GM18507 (cell line): ENCODE measurements at places on chromosomes 7 and 10.

DNA sequence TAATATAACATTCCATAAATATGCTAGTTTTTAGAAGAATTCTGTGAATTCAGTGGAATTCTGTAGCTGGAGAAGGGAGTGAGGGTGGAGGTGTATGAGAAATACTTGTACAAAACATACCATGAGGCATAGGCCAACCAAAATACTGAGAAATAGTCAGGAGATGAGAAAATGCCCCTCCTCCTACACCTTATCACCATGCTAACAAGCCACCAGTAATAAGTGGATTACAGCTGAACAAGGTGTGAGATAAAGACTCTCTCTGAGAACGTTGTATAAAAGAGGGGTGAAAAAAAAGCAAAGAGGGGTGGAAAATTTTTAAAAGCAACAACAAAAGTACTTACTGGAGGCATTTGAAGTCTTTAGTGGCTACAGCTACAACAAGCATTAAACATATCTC lies 90.4 kb upstream of the IGFBP3 start:
- no peak for DNase-seq

DNA sequence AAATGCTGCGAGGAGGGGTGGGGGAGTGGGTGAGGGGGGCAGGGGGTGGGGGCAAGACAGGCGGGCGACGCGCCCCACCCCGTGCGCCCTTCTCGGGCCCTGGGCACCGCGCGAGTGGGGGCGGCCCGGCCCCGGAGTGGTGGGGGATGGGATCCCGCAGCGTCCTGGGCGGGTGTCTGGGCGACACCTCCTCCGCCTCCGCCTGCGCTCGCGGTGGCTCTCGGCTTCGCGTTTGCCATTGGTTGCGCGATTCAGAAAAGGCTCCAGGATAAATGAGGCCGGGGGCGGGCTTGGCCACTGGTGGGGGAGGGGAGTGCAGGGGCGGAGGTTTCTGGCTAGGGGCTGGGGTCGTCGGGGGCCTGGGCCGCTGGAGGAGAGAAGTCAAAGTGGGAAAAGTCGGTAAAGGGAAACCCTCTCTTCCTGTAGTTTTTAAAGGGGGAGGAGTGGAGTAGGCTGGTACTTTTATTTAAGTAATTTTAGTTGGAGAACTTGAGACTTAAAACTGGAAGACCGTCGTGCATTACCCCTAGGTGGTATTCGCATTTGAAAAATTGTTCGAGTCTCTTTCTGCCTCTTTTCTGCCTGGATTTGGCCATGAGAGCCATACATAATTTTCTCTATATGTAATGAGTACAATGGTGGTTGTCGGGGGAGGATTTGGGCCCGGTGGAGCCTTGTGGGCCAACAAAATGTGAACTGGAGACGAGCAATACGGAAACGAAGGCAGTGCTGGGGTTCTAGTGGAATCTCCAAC lies 992 bp upstream of the IGF2BP3 start:
- no peak for DNase-seq

- no peak for DNase-seq
Observed at GRCh38 chr10:124417895-124418725, 613 bp downstream of the OAT start.

DNA sequence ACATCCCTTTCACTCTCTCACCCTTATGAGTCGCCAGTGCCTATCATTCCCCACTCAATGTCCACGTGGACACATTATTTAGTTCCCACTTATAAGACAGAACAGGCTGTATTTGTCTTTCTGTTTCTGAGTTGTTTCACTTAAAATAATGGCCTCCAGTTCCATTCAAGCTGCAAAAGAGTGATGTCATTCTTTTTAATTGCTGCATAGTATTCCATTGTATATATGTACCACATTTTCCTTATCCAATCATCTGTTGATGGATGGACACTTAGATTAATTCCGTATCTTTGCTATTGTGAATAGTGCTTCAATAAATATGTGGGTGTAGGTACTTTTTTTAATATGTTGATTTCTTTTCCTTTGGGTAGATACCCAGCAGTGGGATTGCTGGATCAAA lies 79.1 kb downstream of the ZNF365 start:
- no peak for DNase-seq

- DNase-seq = no peak
Observed at GRCh38 chr10:63767138-63767801, 246.1 kb downstream of the REEP3 start.

- DNase-seq = no peak
Observed at GRCh38 chr7:130486954-130487436, 4.9 kb upstream of the MEST start.

DNA sequence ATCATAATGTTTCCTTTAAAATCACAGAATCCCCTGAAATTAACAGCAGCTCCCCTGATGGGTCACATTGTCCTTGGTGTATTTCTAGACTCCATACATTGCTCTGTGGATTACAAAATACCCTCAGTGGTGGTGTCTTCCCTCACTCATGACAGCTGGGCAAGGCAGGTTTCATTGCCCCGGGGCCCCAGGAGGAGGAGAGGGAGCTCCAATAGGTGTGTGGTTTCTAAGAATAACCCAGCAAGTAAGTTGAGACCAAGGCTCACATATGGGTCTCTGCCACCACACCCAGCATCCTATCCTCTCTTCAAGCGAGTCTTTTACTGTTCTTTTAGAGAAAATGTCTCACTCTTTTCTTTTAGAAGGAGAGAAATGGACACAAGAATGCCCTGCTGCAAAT lies 63.6 kb downstream of the PKD1L1 start:
- no peak for DNase-seq

GRCh38 chr10:24901686-24902399 lies 50.6 kb downstream of the PRTFDC1 start:
- DNase-seq = no peak

DNA sequence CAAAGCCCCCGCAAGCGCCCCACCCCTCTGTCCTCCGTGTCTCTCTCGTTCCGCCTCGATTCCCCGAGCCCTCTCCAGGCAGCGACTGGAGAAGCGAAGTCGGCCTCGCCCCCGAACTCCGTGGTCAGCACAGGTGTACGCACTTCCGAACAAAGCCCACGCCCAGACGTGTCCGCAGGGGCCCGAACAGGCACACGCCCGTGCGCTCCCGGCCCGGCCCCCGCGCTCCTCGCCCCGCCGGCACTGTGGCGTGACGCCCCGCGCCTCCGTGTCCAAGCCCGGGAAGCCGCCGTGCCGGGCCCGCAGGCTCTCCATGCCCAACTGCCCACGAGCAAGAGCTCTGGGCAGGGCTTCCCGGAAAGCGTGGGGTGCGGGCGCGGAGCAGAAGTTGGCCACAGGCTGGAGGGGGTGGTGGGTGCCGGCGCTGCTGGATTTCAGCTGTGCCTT lies 662 bp downstream of the NRCAM start:
- no peak for DNase-seq

DNA sequence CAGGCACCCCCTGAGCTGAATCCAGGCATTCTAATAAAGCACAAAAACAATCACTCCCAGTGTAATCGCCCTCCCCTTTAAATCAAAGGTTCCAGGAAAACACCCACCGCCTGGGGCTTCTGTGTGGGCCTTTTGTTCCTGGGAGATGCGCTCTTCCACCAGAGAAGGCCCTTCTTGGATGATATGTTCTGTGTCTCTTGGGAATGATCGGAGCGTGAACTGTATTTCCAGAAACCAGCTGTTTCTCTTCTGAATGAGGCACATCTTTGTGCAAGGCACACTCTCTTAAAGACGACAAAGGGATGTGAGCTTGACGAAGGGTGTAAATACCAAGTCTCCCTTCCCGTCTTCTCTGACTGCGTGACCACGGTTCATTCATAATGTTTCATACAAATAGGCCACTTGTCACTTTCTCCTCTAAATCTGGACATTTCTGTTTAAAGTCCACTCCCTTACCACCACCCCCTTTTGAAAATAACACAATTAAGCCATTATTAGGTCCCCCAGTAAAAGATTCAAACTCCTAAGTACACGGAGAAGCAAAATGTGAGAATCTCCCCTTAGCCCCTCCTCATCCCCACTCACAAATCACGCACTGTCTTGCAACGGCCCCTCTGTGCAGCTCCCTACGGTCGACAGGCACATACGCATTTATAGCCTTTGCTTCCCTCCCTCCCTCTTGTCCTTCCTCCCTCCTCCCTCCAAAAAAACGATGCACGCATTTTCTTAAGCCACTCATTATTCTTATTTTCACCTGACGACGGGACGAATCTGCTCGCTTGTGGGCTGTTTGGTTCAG lies 45.6 kb upstream of the ENO4 start:
- no peak for DNase-seq

DNA sequence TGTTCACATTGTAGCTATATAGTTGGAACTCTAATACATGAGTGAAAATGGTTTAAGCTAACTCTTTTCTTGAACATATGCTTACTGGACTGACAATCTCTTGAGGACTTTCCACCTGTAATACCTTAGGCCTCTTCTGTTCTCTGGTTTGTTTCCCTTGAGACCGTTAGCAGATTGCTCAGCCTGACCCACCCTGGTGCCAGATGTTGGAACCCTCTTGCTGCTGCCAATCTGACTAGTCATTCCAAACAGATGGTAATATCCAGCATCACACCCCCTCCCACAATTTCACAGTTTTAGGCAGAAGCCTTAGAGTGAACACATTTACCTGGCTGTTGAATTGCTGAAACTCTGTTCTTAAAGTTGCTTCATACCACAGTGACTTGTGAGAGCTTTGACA lies 18.7 kb downstream of the CALD1 start:
- DNase-seq = no peak

DNA sequence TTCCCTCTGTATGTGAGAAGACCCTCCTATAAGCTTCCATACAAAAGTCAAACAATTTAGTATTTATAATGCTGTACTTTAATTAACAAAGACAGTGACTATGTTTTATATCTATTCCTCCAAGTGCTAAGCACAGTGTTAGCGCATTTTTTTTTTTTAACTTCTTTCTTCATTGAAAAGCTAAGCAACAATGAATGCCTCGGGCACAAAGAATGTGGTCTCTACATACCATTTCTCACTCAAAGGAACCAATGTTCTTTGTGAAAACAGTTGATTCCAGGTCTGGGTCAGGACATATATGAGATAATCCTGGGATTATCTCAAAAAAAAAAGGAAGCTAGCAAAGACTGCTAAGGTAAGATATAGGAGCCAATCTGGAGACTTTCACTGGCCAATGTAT lies 26.2 kb upstream of the REEP3 start:
- DNase-seq = no peak

- DNase-seq = no peak
Observed at GRCh38 chr7:84077336-84077735, 117.3 kb downstream of the SEMA3A start.

DNA sequence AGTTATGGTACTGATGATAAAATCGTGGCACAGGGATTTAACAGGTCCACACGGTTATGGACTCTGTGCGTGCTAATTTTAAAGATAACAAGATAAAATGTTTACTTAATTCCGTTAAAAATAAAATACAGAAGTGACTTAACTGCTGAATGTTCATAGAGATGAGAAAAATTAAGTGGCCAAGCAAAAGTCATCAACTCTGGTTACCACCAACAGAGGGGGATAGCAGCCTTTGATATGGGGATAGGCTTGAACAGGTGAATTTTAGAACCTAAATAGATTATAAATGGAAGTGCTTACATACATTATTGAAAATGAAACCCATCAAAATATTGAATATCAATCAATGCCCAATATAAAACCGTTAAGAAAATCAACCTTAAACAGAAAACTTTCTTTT lies 245.0 kb downstream of the WDR37 start:
- no peak for DNase-seq

DNA sequence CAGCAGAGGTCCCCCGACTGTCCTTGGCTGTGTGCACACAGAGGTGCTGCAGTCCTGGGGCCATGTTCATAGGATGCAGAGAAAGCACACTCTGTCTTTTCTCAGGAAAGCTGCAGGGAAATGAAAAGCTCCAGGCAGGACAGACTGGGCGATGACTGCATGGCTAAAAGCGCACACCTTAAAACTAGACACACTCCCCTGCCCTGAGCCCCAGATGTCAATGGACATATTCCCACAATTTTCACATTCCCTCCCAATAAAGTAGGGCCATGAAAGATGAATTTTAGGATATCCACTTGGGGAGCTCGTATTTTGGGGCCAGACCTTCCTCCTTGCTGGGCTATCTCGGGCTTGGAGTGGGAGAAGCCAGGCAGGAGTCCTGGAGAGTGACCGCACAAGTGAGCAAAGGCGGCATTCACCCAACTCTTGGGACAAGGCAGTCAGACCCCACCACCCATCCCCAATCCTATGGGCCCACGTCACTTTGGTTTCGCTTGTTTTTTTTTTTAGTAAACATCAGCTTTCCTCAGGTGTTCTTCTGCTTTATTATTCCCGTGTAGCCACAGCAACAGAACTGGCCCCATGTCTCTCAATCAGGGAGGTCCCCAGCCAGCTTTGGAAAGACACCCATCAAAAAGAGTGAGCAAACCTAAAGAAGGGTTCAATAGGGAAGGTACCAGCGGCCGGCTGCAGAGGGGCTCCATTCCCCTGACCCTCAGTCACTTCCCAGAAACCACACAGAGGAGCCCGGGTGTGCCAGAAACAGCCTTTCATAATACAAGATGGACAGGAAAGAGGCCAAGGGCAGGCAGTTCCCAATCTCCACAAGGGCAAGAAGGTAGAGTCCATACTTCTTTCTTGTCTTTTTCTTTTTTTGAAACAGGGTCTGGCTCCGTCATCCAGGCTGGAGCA lies 12.7 kb downstream of the GPRIN2 start:
- DNase-seq = no peak

GRCh38 chr10:86922553-86922961 lies 34.9 kb downstream of the MMRN2 start:
- DNase-seq = no peak

- DNase-seq = no peak
Observed at GRCh38 chr7:55100544-55101327, 81.9 kb downstream of the EGFR start.
